ENCODE measurements at places on chromosomes 2 and 18.

DNA sequence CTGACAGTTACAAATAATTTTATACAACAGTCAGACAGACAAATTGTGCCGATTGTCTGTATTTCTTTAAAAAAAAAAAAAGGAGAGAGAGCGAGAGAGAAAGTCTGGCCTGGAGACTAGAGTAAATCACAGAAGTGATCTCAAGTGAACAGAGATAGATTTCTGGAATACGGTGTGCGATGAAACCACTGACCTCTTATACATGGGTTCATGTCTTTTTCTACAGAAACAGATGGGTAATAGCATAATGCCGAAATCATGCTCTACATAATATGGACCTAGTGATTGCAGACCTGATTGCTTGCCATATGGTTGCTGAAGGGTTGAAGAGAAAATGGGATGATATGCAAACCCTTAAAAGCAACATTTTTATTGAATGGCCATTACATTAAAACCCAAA is 403.3 kb upstream of the FANCL start:
- DNase-seq = no peak

GRCh38 chr18:59420244-59420643 is 61.2 kb upstream of the LMAN1 start:
- DNase-seq = no peak

- DNase-seq = no peak
Measured at GRCh38 chr2:19009510-19009909, 348.9 kb downstream of the OSR1 start.

DNA sequence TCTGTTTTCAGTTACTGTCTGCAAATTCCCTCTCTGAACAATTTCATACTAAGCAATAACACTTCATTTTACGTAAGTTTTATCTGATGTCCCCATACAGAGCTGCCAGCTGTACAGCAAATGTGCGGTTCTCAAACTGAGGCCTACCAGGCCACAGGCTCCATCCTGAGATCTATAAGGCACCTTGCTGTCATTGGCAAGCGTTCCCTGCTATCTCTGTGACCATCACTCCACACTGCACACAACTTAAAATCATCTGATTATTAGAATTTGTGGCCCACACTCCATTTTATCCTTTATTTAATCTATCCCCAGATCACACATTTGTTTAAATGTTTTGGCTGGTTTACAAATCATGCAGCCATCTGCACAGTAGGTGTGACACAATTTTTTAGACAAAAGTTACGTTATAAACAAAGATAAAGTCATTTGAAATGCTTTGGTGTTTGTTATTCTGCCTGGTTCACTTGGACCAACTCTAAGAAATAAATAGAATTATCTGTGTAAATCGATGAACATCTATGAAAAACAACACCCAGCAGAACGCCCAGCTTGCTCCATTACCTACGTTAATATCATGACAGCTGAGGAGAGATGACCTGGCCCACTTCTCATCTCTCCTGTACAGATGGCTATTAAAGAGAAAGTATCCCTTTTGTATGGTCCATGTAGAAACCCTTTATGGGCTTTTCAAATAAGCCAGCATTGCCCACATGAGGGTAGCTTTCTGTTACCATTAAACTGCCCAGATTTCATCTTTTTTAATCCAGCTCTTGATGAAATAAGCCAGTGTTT is 162.4 kb downstream of the ZNF521 start:
- no peak for DNase-seq

DNA sequence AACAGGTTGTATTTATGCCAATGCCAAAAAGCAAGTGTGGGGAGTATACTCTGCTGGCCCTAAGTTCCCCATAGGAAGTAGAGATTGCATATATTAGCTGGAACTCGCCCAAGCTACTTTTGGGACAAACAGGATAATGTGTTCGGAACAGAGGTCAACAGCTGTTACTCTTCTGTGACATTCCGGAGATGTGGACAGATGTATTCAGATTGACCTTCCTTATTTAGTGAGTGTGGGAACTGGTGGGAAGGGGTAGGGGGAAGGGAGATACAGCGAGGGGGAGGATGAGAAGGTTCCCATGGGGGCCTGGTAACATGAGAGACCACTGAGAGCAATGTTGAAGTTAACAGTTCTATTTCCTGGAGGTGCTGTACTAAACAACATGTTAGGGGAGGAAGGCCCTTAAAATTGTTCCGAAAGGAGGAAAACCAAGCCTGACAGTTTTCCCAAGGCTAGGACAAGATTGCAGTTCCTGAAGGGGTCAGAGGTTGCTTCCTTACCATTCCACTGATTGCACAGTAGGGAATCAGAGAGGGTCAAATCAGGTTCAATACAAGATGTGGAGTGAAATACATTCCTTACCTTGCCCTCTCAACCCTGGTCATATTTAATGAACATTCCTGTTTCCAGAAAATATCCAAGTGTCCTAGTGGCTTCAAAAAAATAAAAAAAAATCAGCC is 14.3 kb upstream of the CD28 start:
- DNase-seq = no peak

DNA sequence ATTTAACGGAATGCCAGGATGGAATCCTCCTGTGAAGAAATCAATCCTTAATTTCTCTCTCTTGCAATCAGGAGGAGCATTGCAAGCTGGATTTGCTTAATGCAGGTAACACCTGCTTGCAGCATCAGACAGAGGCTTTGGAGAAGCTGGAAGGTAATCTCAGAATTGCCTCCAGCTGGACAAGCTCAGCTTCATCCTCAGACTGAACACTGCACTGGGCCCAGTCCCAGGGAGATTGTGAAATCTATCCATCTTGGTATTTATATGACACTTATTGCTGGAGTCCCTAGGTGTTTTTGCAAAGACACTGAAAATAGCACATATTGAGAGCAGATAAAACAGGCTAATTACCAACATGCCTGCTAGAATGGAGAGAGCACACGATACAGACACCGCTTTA is 179.4 kb upstream of the SESTD1 start:
- DNase-seq = no peak

DNA sequence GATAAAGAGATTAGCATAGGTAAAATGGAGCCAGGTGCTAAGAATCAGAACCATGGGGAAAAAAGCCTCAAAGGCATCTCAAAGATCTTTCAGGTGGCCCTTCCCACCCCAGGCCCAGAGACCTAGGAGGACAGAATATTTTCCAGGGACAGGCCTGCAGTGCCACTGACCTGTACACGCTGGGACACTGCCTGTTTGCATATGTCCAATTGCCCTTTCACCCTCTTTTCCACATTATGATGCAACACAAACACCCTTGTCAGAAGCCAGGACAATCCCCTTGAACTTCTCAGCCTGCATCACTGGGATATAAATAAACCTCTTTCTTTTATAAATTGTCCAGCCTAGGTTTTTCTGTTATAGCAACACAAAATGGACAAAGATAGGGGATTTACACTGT is 419.1 kb downstream of the TRIB2 start:
- no peak for DNase-seq

DNA sequence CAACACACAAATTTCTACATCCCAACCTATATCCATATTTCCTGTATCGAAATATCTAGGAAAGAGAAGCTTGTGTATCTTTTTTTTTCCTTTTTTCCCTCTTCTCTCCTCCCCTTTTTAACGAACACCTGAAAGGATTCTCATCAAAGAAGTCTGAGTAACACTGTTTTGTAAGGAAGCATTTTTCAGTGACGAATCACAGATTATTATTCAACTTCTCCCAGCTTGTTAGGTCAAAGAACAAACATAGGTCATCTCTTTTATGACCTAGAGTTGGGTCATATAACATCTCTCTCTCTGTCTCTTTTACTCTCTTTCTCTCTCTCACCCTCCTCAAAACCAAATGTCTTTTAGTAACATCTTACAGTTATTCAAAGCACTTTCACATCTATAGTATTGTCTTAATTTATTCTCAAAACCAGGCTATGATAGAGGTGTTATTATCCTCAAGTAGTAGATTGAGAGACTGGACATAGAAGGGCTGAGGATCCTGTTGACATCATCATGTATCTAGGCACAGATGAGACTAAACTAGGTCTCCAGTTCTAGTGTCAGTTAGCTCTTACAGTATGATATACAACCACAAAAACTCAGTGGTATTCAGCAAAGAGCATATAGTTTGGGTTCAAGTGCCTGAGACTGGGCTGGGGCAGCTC is 80.1 kb upstream of the SPOPL start:
- DNase-seq = no peak

DNA sequence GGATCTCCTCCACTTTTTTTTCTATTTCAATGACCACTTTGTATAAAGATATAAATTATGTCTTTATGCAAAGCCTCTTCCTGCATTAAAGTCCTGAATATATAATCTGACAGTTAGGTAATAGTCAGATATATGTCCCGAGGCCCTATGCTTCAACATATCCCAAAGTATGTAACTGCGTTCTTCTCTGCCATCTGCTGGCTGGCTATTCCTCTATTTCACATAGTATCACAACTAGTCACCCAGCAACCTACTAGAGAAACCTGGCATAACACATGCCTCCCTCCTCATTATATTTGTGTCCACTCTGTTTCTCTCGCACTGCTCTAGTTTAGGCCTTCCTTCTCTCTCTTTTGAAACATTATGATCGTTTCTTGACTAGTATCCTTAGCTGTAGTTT is 640.8 kb downstream of the DPP10 start:
- DNase-seq = no peak
